ENCODE measurements at places on chromosomes 16 and 17. TPM values are rescaled to one million over a fixed set of nuclear protein-coding genes. Genes with fewer than 3 reads are reported as not detected.

DNA sequence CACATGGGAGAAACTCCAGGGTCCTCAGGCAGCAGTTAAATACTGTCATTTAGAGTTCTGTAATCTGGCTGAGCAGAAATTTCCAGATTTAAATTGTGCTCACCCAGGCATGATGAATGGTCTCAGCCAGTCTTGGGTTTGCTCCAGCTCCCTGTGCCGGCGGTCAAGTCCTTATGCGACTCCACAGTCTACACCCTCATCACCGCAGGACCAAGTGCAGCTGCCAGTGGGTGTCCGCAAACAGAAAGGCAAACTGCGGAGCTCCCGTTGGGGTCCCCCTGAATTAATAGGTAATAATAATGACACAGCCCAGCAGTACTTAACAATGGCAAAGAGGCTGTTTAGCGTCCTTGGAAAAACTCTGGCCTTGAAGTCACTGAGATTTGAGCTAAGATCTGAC is 3.9 kb upstream of the CACNG4 start:
- DNase-seq, result no peak
- no peak overlapping the region for H3K4me3 ChIP-seq
- H3K27ac ChIP-seq, result no peak overlapping the region
- peaks cover 40% of the 10 kb centered on the region for H3K27me3 ChIP-seq
- peaks cover 8% of the 10 kb centered on the region for H3K36me3 ChIP-seq
- H3K4me1 ChIP-seq, result peaks cover 4% of the 10 kb centered on the region

GRCh38 chr17:42928714-42929496 is 28.3 kb downstream of the G6PC1 start:
- DNase-seq, result no peak
- peaks cover 2% of the 10 kb centered on the region for H3K4me1 ChIP-seq
- H3K27me3 ChIP-seq, result peaks cover under 1% of the 10 kb centered on the region
- H3K27ac ChIP-seq, result no peak overlapping the region
- H3K4me3 ChIP-seq, result no peak overlapping the region
- no peaks in the 10 kb centered on the region for H3K36me3 ChIP-seq

DNA sequence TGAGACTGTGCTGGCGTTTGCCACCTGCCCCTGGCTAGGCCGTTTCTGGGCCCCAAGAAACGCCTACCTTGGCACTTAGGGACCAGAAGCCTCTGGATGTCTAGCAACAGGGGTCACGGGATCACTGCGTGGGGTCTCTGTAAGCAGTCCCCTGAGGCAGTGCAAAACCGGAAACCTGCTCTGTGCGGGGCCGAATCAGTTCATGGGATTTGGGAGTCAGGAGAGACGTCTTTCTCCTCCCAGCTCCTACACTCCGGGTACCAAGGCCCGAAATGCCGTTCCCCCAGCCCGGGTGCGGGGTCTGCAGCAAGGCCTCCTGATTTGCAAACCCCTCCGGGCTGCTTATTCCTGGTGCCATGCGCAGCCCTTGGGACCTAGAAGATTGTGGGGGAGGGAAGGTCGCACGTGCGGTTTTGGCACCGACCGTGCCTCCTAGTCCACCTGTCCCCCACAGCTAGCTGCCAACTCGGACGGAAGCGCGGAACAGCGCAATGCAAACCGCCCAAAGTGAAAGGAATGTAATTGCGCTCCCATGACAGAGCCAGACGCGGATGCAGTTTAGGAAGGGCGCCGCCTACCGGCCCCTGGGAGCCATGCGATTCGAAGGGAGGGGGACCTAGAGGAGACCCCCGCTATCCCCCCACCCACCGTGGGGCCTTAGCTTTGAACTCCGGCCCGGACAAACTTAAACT is 6.5 kb downstream of the IRX5 start:
- peaks cover 6% of the 10 kb centered on the region for H3K36me3 ChIP-seq
- peak overlapping the region; percentile 29 for H3K4me3 ChIP-seq
- H3K27me3 ChIP-seq, result peaks cover 85% of the 10 kb centered on the region
- H3K4me1 ChIP-seq, result peaks cover 32% of the 10 kb centered on the region
- DNase-seq, result no peak
- no peak overlapping the region for H3K27ac ChIP-seq

DNA sequence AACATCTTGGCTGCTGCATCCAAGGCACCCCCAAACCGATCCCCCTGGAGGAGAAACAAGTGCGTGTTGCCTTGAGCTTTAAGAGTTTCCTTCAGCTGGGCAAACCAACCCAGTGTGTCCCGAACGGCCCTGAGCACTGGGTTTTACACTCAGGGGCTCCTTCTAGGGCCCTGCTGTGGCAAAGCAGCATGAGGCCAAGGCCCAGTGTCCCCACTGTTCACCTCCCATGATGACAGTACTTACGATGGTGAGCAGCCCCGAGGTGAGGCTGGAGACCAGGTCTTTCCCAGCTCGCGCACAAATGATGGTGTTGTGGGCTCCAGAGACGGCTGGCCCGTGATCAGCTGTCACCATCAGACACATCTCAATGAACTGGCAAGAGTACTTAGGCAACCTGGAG is 6.6 kb upstream of the KLHL11 start:
- no peak overlapping the region for H3K27ac ChIP-seq
- H3K4me1 ChIP-seq, result peaks cover 4% of the 10 kb centered on the region

DNA sequence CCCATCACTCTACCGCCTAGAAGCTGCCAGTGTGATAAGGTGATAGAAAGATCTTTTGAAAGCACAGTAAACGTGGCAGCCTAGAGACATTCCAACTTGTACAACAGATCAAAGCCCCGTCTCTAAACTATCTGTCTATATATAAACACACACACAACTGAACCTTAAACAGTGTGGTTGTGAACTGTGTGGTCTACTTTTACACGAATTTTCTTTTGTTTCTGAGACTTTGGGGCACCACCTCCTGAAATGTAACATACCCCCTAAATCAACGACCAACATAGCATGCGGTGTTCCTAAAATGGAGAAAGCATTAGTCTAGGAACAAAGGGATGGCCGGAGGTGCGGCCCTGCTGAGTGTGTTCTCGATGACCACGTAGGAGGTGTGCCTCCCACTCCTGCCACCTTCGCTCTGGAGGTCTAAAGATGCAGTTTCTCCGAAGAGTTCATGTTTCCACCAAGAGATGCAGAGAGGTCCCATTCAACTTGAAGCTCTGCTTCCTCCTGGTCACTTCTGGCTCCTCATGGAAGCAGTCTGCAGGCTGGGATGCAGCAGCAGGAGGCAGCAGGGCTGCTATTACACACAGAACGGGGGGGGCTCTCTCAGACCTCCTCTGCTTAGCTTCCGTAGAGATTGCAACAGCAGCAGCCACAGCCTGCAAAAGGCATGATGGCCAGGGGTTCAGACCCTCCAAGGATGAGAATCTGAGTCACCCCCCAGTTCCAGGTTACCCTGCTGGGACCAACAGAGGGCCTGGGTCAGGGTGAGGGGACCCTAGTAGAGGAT is 22.6 kb upstream of the USP10 start:
- H3K27me3 ChIP-seq, result peaks cover 8% of the 10 kb centered on the region
- H3K4me1 ChIP-seq, result peaks cover 5% of the 10 kb centered on the region
- H3K36me3 ChIP-seq, result no peaks in the 10 kb centered on the region
- no peak for DNase-seq
- H3K4me3 ChIP-seq, result no peak overlapping the region
- H3K27ac ChIP-seq, result no peak overlapping the region

DNA sequence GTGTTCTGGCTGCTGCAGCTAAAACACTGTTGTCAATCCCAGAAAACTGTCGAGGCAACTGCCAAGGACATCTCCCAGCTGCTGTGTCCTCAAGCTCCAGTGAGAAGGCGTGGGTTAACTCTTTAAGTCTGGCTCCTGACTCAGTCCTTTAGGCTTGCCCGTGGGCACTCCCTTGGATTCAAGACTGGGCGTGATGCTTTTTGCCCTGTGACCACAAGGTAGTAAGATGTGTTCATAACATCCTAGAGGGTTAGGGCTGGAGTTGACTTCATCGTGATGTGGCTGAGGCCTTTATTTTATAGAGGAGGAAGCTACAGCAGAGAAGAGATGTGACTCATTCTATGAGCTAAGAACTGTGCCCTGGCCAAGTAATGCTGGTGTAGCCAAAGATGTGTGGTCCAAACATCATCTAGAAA is 50.9 kb upstream of the TEKT3 start:
- peaks cover 38% of the 10 kb centered on the region for H3K27me3 ChIP-seq
- no peaks in the 10 kb centered on the region for H3K4me1 ChIP-seq
- no peak for DNase-seq

GRCh38 chr16:58022601-58023371 is 2.8 kb upstream of the MMP15 start:
- H3K36me3 ChIP-seq, result peaks cover 2% of the 10 kb centered on the region
- no peak for DNase-seq
- H3K27ac ChIP-seq, result no peak overlapping the region
- H3K4me1 ChIP-seq, result peaks cover 11% of the 10 kb centered on the region

- no peaks in the 10 kb centered on the region for H3K36me3 ChIP-seq
- no peaks in the 10 kb centered on the region for H3K4me1 ChIP-seq
- H3K4me3 ChIP-seq, result no peak overlapping the region
- DNase-seq, result no peak
- no peak overlapping the region for H3K27ac ChIP-seq
Measured at GRCh38 chr17:59167571-59168001, 12.0 kb downstream of the PRR11 start.

DNA sequence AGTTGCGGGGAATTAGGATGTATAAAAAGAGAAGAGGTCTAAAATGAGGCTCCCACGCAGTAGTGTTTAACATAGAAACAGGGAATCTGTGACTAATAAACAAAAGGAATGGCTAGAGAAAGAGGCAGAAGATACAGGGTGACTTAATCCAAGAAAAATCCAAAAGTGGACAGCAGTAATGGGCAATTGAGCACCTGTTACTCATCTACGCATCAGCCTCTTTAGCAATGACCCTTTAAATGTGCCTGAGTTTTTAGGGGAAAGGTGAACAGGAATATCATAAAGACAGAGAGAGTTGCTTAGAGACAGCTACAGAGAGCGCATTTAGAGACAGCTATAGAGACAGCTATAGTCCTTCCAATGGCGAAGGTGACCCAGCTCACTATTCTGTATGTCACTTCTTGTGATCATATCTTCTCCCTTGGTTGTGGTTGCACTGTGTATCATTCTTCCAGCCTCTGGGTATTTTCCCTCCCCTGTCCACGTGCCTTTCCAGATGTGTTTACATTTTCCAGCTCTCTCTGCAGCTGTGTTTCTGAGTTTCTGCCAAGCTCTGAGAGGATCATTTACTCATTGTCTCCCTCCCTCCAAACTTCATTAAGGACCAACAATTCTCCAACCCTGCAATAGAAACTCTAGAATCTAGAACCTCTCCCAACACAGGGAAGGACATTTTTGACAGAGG is 61.5 kb downstream of the MYOCD start:
- no peak overlapping the region for H3K4me3 ChIP-seq
- no peak for DNase-seq
- H3K27ac ChIP-seq, result no peak overlapping the region
- no peaks in the 10 kb centered on the region for H3K4me1 ChIP-seq
- H3K27me3 ChIP-seq, result peaks cover 2% of the 10 kb centered on the region

DNA sequence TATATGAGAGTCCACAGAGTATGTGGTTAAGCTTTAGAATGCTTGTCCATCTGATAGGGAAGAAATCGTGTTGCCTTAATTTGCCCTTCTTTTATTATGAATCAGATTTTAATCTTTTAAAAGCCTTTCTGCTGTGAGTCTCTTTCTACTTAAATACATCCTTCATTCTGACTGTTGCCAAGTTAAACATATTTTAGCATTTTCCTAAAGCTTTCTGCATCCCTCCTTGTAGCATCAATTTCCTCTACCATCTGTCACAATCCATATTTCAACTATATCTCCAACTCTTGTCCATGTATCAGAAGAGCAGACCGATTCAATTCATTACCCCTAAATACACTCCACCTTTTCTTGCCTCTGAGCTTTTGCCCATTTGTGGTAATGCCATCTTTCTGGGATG is 20.5 kb upstream of the FA2H start:
- H3K36me3 ChIP-seq, result peaks cover 4% of the 10 kb centered on the region
- no peak overlapping the region for H3K27ac ChIP-seq
- no peak overlapping the region for H3K4me3 ChIP-seq
- peaks cover 10% of the 10 kb centered on the region for H3K27me3 ChIP-seq
- DNase-seq, result no peak
- H3K4me1 ChIP-seq, result no peaks in the 10 kb centered on the region

DNA sequence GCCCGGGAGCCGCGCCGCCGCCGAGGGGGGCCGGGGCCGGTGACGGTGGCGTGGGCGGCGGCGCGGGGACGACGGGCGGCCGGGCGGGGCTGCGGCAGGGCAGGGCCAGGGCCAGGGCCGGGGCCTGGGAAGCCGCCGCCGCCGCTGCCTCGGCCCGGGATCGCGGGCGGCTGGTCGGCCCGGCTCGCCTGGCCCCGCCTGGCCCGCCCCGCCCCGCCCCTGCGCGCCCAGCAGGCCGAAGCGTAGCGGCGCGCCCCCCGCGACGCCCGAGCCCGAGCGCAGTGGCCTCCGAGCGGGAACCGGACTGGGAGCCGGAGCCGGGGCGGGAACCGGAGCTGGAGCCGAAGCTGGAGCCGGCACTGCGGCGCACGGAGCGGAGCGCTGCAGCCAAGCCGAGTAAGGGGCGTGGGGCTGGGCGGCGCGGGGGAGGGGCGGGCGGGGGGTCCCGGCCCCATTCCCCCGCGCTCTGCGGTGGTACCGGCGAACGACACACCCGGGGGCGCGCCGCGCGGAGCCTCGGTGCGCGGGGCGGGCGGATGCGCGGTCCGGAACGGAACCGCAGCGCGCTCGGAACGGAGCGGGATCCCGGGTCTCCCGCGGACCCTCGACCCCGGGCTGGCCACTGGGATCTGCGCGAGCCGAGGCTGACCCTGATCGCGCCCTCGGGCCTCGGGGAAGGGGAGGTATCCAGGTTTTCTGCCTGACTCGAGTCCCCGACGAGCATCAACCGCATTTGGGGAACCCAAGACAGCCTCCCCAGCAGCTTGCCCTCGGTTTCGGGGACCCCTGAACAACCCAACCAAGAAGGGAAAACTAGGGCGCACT is at the start of gene BEAN1:
Gene BEAN1 (plus strand): TSS at position 260 of the 825 bp plus-strand sequence. CDS start 10,382 bp downstream, outside the sequence.
- no peak for DNase-seq
- peaks cover 65% of the 10 kb centered on the region for H3K27me3 ChIP-seq
- no peak within 1 kb of the TSS for H3K27ac ChIP-seq
- H3K36me3 ChIP-seq, result no peaks in the 10 kb centered on the region
- peak within 1 kb of the TSS; percentile 72 for H3K4me3 ChIP-seq

- no peak overlapping the region for H3K27ac ChIP-seq
- no peaks in the 10 kb centered on the region for H3K4me1 ChIP-seq
- H3K27me3 ChIP-seq, result peaks cover 2% of the 10 kb centered on the region
- no peak overlapping the region for H3K4me3 ChIP-seq
Measured at GRCh38 chr16:81136390-81137335, 40.5 kb upstream of the GCSH start.

Gene LITAFD
- not detected for total RNA-seq

Gene CMTM1
- 3.9 TPM for total RNA-seq

Gene ANKRD13B
- total RNA-seq, result 2.3 TPM

Gene FBXW10
- not detected for total RNA-seq

Gene RAB26
- total RNA-seq, result not detected

Gene PLA2G15
- 6.3 TPM for total RNA-seq
